ENCODE measurements at places on chromosomes 1 and 21.

DNA sequence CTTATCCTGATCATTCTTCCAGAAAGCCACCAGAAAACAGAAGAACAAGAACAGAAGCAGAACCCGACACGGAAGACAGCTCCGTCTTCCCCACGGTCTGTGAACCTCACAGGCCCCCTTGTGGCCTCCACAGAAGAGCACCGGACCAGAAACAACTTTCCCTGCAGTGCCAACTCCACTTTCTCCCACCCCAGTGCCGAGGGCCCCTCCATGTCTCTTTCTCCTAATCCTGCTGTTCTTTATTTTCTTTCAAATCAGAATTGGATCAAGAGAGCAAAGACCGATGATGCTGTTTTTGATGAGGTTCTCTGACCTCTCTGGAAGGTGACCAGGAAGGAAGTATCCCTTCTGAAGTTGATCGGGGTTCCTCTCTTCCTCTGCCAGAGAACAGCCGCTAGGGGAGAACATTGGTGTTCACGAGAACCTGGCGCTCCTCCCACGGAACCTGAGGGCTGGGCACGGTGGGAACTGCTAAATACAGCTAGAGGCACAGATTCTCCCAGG, 58.9 kb upstream of the CTTNBP2NL start:
- DNase-seq: peak; percentile 7

- no peak for DNase-seq
Observed at GRCh38 chr1:206563367-206564207, 48.7 kb downstream of the EIF2D start.

GRCh38 chr1:203508463-203509073, 14.6 kb downstream of the OPTC start:
- no peak for DNase-seq

GRCh38 chr1:204617256-204618147, 68.0 kb downstream of the LRRN2 start:
- no peak for DNase-seq

GRCh38 chr1:54400329-54400728, 5.9 kb downstream of the SSBP3 start:
- no peak for DNase-seq

- no peak for DNase-seq
Observed at GRCh38 chr1:165454091-165454610, 9.2 kb upstream of the RXRG start.

- no peak for DNase-seq
Observed at GRCh38 chr1:145891143-145891542, 5.5 kb upstream of the ANKRD35 start.

DNA sequence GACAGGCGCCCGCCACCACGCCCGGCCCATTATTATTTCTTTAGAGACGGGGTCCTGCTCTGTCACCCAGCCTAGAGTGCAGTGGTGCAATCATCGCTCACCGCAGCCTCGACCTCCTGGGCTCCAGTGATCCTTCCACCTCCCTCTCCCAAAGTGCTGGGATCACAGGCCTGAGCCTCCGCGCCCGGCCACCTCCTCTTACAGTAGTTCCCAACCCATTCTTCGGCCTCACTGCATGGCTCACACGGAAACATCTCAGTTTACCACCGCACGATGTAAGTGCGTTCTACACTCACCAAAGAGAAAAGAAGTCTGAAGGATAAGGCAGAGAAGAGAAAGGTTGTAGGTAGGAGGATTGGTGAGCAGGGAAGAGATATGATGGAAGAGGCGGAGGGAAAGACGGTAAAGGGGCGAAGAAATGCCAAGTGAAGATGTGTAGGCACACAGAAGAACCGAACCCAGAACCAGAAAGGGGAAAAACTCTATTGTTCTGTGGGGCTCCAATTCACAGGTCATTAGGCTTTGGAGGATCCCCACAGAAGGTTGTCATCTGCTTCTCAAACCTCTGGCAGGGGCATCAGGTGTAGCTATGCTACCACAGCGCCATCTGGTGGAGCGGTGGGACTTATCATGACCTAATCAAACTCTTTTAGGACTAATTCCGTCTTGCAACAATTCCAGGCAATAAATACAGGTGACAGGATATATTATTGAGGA, 504.2 kb downstream of the SMYD3 start:
- DNase-seq: peak; percentile 45

GRCh38 chr1:200437556-200438203, 27.8 kb upstream of the ZNF281 start:
- DNase-seq: no peak

GRCh38 chr1:160166166-160166868, 14.9 kb downstream of the ATP1A4 start:
- DNase-seq: no peak

DNA sequence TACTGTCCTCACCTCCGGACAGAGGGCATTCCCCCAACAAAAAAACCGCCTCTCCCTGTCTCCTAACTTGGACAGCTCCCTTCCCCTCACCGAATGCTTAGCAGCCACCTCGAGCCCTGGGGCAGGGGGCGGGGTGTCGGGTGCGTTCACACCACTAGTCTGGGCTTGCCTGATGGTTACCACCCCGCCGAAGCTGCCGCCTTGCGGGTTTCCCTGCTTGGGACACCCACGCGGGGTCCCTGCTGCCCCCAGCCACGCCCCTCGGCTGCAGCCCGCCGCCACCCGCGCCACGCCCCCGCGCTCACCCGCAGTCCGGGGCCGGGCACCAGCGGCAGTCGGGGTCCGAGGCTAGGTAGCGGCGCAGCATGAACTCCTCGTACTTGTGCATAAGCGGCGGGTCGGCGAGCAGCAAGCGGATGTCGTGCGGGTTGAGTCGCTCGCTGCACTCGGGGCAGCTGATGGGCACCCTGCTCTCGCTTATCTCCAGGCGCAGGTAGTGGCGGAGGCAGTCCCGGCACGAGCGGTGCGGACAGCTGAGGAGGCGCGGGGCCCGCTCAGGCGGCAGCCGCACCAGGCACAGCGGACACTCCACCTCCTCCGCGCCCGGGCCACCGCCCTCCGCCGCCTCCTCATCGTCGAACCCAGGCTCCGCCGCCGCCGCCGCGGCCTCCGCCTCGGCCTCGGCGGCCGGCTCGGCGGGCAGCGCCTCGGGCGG, 706 bp downstream of the RNF19B start:
- no peak for DNase-seq

DNA sequence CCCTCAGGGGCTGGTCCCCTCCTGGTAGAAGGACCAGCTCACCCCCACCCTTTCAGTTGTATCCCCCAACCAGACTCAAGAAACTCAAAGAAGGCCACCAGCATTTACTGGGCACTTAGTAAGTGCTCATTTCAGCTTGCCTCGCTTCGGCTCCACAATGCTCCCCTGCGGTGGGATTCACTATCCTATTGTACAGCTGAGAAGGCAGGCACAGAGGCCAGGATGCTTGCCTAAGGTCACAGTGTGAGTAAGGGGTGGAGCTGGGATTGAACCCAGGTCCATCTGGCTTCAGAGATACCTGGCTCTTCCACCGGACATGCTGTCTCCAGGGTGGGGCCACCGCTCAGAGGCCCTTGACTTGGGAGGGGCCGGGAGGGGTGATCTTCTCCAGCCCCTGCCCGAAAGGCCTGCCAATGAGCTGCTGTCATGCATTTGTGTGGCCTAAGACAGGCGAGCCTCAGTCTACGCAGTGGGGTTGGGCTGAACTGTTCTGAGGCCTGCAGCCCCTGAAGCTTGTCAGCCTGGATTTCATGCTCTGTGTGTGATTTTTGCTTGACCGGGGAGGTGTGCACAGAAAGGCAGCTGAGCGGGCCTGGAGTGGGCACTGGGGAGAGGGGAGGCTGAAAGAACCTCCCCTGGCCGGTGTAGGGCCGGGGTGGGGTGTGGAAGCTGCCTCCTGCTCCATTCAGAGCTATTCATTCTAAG, 48.1 kb downstream of the DMRTB1 start:
- DNase-seq: no peak

DNA sequence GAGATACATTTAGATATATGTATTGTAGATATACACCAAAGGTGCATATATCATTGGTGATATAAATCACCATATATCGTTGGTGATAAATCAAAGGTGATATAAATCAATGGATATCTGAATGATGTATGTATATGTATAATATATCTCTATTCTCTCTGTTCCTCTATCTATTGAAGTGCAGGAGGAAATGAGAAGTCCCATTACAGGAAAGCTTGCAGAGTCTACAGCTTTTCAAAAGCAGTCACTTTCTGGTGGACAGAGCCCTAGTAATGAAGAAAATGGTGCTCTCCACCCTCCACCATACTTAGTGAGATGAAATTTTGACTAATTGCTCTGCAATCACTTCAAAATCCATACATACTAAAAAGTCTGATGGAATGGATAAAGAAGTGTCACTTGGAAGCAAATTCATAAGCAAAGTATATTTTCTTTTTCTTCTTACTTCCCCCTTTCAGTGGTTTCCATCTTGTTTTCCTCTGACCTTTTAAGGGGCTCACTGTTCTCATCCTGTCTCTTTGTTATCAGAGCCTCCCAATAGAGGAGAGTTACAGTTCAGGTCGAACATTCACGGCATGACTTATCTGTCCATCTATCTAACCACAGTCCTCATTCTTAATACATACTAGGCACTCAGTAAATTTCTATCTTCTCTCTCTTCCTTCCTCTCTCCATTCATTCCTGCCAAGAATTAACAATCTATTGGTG, 227.2 kb downstream of the KCNJ6 start:
- DNase-seq: no peak

GRCh38 chr1:91024481-91025119, 2.8 kb upstream of the ZNF644 start:
- DNase-seq: no peak

GRCh38 chr1:2969845-2970291, 51.4 kb upstream of the ACTRT2 start:
- no peak for DNase-seq

GRCh38 chr1:11671544-11672286, 7.7 kb downstream of the FBXO6 start:
- no peak for DNase-seq

GRCh38 chr21:33247599-33247998, 17.9 kb downstream of the IFNAR2 start:
- no peak for DNase-seq

DNA sequence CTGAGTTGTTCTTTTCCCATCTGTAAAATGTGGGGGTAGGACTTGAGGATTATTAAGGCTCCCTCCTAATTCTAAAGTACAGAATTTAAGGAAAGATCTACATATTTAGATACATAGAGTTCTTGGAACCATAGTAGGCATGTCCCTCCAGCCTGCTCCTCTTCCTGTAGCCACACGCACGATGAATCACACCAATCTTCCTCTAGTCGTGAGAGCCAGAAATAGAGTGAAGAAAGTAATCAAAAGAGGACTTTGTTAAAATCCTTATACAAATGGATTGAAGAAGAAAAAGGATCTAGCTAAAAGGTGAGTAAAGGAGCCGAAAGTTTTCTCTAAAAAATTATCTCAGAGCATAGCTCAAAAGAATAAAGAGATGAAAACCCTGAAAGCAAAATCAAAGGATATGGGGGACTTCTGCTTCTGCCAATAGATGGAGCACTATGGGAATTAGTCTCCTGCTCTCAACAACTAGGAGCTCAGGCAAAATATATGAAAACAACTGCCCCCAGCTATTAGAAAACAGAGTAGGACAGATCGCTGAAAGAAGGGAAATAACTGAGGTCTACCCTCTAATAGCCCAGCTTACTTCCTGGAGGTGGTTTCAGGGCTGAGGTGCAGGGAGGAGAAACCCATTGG, 8.5 kb downstream of the C1orf141 start:
- no peak for DNase-seq

GRCh38 chr1:33399375-33399774, 31.5 kb downstream of the PHC2 start:
- DNase-seq: no peak

GRCh38 chr1:64062941-64063581, 140.4 kb upstream of the UBE2U start:
- DNase-seq: peak; percentile 3

DNA sequence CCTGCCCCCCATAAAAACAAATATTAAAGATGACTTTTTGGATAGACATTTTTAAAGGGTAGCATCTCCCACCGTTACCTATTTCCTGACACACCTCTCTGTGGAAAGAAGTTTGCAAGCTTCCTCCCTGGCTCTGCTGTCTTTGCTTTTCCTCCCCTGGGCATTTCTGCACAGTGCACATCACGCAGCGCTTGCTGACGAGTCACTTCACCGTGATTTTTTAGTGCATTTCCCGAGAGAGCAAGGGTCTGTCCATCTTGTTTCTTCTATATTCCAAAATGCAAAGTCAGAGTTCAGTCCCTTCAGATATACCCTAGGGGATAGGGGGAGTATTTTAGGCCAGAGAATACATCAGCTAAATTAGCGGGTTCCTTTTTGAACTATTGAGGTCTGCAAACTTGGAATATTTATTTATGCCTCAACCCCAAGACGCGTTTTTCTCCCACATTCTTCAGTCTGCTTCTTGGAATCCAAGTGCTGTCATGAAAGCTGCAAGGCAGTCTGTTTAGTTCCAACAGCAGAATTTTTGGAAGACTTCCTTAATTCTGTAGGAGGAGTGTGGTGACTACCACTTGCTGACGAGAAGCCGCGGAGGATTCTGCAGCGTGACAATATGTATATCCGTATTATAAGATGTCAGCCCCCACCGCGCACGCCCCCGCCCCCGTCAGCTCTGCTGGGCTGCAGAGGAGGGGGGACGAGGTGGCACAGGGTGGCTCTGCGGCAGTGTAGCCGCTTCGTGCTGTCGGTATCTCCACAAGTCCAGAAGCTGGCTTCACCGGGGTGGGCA, 22.4 kb downstream of the SMYD2 start:
- no peak for DNase-seq

GRCh38 chr1:15541231-15541792, 14.7 kb downstream of the DNAJC16 start:
- no peak for DNase-seq

DNA sequence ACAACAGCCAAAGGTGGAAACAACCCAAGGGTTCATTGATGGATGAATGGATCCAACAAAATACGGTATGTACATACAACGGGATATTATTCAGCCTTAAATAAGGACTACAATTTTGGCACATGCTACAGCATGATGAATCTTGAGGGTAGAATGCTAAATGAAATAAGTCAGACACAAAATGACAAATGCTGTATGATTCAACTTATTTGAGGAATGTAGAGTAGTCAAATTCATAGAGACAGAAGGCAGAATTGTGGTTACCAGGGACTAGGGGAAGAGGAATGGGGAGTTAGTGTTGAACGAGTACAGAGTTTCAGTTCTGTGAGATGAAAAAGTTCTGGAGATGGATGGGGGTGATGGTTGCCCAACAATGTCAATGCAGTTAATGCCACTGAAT, 118.0 kb upstream of the PAXBP1 start:
- no peak for DNase-seq

DNA sequence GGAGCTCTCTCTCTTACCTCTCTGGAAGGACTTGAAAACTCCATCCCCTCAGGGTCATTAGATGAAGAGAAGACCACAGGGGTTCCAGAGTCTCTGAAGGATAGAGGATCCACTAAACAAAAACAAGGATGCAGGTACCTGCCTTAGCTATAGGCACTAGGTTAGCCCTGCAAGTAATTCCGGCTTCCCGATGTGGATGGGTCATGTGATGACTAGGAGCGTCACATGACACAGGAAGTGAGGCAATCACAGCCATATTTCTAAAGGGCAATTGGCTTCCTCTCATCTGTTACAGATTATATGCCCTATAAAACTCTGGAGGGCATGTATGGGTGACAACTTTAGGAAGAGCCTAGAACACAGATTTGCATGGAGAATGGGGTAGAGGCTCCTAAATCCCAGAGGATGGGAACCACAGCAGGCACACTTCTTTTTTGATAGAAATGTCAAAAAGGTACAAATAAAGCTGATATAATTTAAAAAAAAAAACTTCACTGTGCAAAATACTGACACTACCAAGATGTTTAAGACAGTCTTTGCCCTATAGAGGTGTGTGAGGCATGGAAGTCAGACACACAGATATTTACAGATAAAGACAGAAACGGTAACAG, 14.1 kb downstream of the ENTREP3 start:
- peak; percentile 16 for DNase-seq
